ENCODE measurements at places on chromosomes 1 and 21. TPM values are rescaled to one million over a fixed set of nuclear protein-coding genes. Genes with fewer than 3 reads are reported as not detected.

- no peak for DNase-seq
Observed at GRCh38 chr1:94840808-94841207, 20.7 kb downstream of the SLC44A3 start.

- no peak for DNase-seq
Observed at GRCh38 chr1:167861664-167862381, 52.1 kb downstream of the ADCY10 start.

The ATP6V1G3 gene
- total RNA-seq = not detected

GRCh38 chr1:94768036-94768435 is 52.1 kb upstream of the SLC44A3 start:
- no peak for DNase-seq

The S100A8 gene
- total RNA-seq = not detected

The YBX1 gene
- 861 TPM for total RNA-seq

GRCh38 chr1:40140211-40140973 is 20.8 kb upstream of the RLF start:
- no peak for DNase-seq

DNA sequence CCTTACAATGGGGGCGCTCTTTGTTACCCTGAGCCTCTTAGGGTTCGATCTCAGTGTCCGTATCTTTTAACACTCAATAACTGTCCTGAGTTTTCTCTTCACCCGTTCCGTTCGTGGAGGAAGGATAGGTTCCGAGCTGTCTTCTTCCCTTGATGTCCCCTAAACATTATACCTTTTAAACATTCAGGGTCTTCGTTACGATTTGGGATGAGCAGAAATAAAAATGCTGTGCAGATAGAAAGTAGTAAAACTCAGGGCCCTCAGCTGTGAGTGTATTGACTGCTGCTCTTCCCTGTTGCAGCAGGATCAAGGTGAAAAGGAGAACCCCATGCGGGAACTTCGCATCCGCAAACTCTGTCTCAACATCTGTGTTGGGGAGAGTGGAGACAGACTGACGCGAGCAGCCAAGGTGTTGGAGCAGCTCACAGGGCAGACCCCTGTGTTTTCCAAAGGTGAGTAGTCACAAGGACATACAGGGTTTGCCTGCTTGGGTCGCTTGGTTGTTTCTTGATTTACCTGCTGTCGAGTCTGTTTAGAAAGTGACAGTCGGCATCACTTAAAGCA is 784 bp downstream of the RPL11 start:
- DNase-seq = peak; percentile 60

The FCRL6 gene
- not detected for total RNA-seq

The UTS2 gene
- total RNA-seq = not detected

The ADORA3 gene
- not detected for total RNA-seq

The PLOD1 gene
- total RNA-seq = 40.3 TPM

DNA sequence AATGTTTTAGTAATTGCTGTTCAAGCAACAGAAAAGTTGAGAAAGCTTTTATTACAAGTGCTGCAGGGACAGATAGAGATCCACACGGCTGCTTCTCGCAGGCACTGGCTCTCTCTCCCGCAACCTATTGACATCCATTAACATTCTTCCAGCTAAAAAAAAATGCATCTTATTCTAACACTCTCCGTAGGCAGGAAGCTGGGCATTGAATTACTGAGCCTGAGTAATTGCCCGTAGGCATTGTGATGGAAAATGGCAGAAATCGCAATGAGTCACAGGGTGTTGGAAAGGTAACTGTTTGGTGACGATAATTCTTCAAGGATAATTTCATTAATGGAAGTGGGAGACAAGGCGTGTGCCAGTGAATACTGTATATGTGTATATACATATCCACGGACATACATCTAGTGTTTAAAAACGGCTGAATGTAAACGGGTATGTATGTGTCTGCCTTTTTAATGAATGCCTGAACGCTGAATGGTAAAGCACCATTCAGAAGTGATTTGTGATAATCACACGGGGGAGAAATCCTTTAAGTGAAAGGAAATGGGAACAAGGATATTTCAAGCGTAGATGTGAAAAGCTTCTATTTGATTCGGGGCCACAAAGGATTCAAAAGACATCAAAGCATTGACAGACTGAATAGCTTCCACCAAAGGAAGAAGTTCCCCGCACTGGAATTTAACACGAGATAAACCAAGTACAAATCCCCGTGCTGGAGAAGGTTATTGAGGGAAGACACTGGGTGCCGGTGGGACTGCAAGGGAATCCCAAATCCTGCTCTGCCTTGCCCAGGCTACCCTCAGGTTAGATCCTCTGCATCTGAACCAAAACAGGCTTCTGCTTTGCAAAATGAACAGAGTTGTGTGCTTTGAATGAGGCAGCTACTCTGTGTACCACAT is 567.2 kb downstream of the NPHP4 start:
- no peak for DNase-seq

GRCh38 chr1:193884848-193885558 is 698.6 kb upstream of the B3GALT2 start:
- DNase-seq = no peak

GRCh38 chr21:46459356-46460112 is 843 bp downstream of the DIP2A start:
- DNase-seq = peak; percentile 67

- no peak for DNase-seq
Observed at GRCh38 chr21:24369278-24369677, 1238.0 kb downstream of the MRPL39 start.

The TMIGD3 gene
- not detected for total RNA-seq

The SERPINC1 gene
- total RNA-seq = not detected

The NUDT4B gene
- 0.36 TPM for total RNA-seq

DNA sequence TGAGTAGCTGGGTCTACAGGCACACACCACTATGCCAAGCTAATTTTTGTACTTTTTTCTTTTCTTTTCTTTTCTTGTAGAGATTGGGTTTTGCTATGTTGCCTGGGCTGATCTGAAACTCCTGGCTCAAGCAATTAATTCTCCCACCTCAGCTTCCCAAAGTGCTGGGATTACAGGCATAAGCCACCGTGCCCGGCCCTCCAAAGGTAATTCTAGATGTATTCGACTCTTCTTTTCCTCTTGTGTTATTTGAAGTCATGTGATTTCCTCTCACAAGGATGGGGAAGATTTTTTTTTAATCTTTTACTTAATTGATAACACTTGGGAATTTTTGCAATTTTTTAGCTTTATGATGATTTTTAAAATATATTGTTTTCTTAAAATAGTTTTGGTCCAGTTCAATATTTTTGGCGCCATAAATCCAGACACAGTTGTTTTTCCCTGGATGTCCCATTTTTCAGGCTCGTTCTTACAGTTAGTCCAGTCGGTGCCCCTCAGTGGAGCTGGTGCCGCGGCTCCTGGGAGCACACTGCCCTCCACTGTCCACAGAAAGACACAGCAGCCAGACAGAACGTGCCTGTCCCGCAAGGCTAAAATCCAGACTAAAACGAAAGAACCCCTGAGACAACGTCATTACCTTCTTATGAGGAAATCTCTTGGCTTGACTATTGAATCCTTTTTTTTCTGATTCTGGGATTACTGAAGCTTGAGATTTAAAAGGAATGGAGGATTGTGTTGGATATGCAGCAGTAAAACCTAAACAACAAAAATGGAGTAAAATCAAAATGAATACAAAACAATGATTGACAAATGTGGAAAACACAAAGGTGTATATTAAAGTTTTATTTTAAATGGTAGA is 22.4 kb downstream of the STPG1 start:
- peak; percentile 91 for DNase-seq

DNA sequence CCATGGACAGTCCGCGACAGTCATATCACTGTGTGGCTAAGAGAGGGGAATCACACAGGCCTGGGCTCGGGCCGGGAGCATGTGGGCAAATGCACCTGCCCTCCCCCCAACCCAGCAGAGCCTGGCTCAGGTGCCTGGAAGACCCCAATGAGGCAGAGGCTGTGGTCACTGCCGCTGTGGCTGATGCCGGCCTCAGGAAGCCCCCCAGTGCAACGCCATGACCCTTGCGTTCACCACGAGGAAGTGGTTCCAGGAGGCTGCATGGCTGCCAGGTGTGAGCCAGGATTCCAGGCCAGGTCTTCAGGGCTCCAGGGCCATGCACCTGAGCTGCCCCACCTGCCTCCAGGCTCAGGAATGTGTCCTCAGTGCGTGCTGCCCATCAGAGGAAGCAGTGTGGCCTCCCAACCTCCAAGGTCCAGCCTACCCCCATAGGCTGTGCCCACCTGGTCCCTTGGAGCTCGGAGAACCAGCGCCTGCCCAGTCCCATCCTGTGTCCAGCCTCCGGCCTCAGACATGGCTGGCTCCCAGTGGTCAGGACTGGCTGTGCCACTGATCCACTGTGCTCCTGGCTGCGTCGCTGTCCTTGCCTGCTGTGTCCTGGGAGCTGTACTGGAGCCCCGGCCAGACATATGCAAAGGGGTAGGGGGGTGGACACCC is 8.0 kb downstream of the ARHGEF16 start:
- DNase-seq = no peak

DNA sequence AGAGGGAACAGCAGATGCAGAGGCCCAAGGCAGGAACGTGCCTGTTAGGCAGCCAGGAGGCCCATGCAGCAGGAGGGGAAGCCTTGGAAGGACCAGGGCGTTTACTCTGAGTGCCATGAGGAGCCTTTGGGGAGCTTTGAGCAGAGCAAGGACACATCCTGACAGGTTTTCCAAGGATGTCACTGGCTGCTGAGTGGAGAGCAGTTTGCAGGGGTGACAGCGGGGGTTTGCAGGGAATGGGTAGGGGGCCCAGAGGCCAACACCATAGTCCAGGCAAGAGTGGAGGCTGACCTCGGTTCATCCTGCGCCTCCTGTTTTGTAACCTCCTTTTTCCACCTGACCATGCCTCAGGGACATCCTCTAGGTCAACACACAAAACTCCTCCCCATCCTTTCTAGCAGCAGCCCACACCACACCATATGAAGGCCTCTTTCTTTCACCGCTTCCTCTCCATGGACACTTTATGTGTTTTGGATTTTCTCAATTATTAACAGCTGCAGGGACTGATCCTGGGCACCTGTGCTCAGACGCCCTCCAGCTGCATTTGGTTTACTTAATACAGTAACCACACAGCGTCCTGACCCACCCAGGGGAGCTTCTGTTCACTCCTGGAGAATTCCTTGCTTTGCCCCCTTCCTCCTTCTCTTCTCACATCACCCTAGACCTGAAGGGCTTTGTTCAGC is 528.5 kb downstream of the MATN1 start:
- DNase-seq = no peak

The SV2A gene
- total RNA-seq = 18.0 TPM

DNA sequence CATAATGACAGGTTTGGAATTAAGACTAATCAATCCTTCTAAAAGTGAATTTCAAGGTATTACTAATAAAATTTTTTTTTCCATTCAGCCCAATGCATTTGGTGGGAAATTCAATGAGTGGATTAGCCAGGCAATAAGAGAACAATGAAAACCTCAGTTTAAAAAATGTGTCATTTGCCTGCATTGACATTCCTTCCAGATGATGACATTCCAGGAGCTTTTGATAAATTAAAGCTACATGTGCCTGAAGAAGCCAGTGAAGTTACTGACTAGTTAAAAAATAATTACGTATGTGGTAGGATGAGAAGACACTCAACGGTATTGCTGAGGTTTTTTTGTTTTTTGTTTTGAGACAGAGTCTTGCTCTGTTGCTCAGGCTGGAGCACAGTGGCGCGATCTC is 37.9 kb upstream of the RC3H1 start:
- no peak for DNase-seq

GRCh38 chr1:215476541-215476940 is 90.6 kb upstream of the KCTD3 start:
- DNase-seq = no peak

GRCh38 chr1:21891621-21892479 is 45.3 kb downstream of the HSPG2 start:
- DNase-seq = no peak

DNA sequence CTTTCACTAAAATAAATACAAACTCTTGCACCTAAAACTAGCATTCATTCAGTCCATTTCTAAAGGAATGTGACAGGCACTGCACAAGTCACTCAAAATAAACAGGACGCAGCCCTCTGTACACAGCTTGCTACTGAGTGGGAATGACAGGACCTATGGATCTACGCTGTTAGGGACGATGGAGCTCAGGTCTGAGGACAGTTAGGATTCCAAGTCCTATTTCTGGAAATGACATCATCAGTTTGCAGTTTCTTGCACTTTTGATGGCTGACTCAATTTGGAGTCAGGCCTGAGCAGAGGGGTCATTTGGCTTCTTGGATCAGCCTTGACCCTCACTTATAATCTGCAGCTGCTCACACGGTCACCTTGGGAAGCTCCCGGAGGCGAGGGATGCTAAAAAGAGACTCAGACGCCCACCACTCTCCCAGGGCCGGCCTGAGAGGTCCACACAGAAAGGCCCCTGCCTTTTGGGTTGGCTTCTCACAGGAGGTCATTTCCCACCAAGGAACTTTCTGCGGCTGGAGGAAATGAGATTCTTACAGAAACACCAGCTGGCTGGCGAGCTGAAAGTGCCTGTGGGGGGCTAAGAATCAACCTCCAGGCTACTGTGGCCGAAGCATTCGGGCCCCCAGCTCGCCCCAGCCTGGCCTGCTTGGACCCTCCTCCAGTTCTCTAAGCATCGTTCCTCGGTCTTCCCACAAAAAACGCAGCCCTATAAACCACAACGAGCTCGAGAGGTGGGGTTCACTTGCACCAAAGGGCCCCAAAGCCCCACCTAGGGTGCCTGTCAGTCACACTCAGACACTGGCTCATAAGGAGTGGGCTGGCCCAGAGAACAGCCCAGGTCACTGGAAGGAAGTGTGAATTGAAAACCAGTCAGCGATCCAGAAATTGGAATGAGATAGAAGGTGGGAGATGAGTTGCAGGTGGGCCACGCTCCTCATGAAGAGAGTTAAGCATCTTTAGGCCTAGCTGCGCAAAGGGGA is 8.9 kb upstream of the PDE9A start:
- no peak for DNase-seq

The ERO1B gene
- total RNA-seq = 1.5 TPM

The SLAMF9 gene
- total RNA-seq = not detected

- no peak for DNase-seq
Observed at GRCh38 chr1:226625832-226626576, 77.4 kb downstream of the STUM start.

The MFN2 gene
- total RNA-seq = 88.7 TPM

GRCh38 chr1:207857447-207857846 is 53.5 kb downstream of the CD34 start:
- DNase-seq = no peak

The SYT2 gene
- not detected for total RNA-seq

- DNase-seq = no peak
Observed at GRCh38 chr1:41436281-41437010, 48.0 kb downstream of the EDN2 start.

The SLC9C2 gene
- not detected for total RNA-seq

The RIPPLY3 gene
- total RNA-seq = 0.26 TPM

The AMY1C gene
- total RNA-seq = not detected

The DYRK3 gene
- 16.5 TPM for total RNA-seq

Data from activated CD4-positive, alpha-beta T cell treated with anti-CD3 and anti-CD28 coated beads, Interleukin-2, amount 10 ng/mL, durations not matched to agents 24 days and 14 days (primary cell).